GM10248 (cell line): ENCODE measurements at places on chromosomes 5 and 9.

DNA sequence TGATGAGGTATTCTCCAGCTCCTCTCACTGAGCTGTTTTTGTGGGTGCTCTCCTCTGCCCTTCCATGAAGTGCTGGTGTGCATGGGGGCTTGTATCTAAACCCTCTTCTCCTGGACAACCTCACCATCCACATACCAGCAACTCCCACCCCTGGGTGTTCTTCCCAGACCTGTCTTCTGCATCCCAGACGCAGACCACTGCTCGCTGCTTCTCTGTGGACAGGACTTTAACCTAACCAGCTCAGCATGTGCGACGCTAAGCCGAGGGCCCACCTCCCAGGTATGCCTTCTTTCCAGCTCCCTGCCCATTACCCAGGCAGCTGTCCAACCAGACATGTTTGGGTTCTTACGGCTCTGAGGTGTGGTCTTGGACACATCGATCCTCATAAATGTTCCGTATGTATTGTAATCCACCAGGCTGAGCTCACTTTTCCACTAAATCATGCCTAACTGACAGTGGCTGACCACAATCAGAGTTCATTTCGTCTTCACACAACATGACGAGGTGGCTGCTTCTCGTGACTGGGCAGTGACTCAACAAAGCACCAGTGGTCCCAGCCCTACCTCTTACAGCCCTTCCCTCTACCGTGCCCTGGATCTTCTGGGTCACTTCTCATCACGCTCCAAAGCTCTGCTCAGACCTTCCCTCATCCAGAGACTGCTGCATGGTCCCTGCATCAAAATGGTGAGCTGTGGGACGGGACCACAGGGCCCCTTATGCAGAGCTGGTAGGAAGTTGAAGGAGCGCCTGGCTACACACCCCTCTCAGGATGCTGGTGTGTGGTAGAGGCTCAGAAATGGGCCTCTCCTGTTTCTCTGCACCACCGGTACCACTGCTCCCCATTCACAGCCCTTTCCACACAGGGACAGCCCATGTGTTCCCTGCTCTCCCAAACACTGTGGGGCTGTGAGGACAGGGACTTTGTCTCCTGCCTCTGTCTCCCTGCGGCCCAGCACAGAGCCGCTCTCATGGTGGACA is 9.6 kb upstream of the PTGES2 start:
- DNase-seq, result no peak

- DNase-seq, result no peak
These were observed 224.8 kb downstream of the MCTP1 start for GRCh38 chr5:95060098-95060497.

GRCh38 chr5:150043657-150044328 is 42.6 kb downstream of the CSF1R start:
- DNase-seq, result no peak

DNA sequence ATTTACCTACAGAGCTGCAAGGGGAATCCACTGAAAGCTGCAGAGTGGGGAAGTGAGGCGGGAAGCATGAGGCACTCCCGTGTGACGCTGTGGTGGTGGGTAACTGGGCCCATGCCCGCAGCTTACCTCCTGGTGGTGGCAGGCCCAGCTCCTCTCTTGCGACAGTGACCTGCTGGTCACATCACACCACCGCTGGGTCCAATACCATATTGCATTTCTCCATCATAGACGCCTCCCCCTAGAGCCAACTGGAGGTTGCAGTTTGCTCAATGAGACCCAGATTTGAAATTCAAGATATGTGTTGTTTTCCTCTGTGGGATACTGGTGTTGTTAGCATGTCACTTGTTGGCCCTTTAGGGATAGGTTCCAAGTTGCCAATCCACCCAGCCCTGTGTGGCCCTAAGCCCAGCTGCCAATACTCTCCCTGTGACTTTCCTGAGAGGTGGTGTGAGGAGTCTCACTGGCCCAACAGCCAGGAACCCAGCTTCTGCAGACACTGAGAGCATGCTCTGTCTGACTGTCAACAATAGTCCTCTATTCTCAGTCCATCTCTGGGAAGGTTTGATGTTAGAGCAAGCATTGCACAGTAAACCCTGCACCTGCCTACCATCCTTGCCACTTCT is 428.3 kb downstream of the GADD45G start:
- DNase-seq, result no peak

DNA sequence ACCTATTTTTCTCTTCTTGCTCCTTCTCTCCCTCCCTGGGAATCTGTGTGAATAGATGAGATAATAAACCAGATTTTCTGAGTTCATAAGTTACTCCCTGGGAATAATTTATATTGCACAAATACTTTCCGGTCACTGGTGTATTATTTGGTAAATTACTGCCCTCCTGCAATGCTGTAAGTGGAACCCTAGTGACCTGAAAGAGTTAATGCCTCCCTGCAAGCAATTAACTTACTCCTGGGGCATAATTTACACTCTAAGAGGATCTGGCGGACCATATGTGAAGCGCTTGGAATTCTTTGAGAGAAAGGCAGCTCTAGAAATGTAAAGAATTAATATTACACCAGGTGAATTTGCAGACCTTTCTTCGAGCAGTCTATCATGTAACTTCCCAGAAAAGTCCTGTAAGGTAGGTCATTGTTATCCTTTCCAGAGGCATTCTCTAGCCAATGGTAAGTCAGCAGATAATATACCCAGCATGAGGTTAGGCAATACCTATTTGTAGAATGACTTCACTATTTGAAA is 7.0 kb upstream of the GDNF start:
- no peak for DNase-seq

GRCh38 chr9:86589273-86589672 is 235.1 kb upstream of the TUT7 start:
- DNase-seq, result no peak

GRCh38 chr9:105282870-105283621 is 38.6 kb downstream of the SLC44A1 start:
- DNase-seq, result no peak

DNA sequence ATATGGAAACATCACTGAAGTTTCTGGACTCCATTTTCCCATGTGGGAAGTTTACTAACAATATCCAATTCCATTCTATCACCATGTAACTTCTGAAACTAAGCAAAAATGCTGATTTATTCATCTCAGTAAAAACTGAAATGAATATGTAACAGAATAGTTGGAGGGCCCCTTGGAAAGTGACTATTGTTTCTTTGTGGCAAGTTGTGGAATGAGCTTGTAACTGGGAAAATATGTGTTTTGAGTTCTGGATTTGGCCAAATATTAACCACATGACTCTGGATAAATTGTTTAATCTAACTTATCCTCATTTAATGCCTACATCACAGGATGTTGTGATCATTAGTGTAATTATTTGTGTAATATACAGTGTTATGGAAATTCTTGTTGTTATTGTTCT is 619.3 kb downstream of the TLE4 start:
- DNase-seq, result no peak

DNA sequence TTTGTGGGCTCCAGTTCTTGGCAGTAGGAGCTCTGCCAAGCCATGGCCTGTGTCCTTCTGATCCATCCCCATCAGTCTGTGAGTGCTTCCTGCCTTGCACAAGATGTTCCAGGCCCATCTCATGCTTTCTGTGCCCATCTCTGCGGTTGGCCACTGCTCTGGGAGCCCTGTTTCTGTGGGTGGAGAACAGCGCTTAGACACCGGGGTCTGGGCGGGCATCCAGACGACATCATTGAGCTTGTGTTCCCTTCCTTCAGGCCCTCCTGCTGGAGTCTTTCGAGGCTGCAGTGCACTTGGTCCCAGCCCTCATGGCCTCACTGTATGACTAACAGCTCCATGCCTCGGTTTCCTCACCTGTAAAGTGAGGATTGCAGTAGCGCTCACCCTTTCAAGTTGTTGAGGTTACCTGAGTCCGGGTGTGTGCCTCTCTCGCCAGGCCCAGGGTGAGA is 14.9 kb upstream of the CARD19 start:
- DNase-seq, result no peak

GRCh38 chr9:7402334-7403027 is 397.1 kb downstream of the DMAC1 start:
- DNase-seq, result no peak

DNA sequence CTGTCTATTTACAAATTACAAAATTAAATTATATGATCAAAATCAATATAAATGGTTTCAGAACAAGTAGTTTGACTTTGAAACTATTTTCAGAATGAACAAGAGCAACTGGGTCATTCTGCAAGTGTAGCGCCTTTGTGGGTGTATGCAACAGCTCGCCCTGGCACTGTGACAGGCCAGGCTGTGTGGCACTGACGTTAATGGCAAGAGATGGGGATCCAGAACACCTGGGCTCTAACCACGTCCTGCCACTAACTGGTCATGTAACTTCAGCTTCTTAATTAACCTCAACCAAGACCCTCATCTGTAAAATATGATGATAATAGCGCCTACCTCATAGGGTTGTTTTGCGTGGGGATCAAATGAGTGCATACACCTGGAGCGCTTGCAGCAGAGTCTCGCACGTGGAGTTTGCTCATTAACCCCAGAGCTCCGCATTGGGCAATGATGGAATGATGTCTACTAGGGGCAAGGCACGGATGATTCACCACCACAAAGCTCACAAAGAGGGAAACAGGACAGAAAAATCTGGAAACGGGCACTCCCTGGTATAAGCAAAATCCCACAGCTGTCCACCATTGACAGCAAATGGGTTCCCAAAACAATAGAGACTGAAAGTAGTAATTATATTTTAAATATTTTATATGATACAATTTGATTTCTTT is 639.4 kb downstream of the SEMA5A start:
- no peak for DNase-seq

DNA sequence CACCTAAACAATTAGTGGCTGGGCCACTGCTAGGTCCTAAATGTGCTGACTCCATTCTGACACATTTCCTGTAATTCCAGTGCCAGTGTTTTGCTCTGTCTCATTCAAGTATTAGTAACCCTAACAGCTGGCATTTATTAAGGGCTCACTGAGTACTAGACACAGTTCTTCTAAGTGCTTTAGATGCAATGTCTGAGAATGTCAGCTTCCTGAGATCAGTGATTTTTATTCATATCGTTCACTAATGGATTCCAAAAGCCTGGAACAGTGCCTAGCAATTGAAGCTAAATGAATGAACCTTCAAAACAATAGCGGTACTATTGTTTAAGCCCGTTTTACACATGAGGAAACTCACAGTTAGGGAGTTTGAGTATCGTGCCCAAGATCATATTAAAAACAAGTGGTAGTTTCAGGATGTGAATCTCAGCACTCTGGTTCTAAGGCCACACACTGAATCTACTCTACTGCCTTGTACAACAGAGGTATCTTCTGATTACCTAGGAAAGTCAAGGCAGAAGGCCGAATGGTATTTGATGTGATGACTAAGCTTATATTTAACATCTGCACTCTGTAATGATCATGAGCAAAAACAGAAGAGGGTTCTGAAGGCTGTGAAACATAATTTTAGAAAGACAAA is 304.0 kb downstream of the PJA2 start:
- DNase-seq, result no peak
